ENCODE measurements at places on chromosomes 2 and 18.

- no peak for DNase-seq
Observed at GRCh38 chr2:166960702-166961270, 72.5 kb downstream of the XIRP2 start.

DNA sequence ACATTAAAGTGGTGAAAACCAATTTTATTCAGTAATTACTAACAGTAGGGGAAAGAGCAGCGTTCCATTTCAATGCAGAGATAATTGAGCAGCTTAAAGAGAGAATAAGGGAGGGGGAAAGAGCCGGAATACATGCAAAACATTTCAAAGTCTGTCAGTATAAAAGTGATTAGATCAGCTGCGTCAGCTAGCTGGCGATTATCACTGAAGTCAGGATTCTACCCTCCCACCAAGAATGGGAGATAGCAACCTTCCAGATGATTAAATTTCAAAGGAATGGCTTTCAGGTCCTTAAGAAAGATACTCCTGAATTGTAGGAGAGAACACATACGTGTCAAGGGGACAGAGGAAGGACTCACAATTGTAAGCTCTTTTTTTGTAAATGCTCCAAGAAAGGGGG, 2.7 kb upstream of the ZC3H6 start:
- DNase-seq = no peak

DNA sequence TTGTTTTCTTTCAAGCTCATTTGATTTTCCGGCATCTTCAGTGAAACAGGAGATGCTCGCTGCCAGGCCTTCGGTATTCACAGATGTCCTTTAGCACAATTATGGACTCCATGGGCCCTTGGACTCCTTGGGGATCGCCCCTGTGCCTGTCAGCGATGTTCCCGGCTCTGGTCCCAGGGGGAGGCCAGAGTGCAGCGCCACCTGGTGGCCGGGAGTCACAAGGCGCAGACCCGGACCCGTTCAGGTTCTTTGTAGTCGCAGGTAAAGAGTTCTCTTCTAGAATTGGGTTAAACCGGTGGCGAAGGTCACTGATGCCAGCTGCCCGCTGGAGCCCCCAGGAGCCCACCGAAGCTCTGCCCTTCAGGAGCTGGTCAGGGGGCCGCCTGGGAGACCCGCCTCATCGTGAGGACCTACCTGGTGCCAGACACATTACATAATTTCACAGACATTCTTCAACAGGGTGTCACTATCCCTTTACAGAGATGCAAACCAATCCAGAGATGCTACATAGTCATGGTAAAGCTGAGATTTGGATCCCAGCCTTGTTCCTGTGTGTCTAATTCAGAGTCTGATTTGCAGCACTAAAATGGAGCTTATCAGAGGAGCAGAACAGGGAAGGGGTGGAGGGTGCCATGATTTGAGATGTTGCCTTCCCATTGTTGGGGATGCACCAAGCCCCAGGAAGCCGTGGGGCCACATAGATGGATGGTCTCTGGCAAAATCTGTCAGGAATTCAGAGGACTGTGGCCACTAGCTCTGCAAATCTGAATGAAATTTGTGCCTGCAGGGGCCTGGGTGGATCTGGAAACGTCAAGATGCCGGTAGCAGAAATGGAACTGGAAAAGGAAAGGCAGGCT, 6.0 kb upstream of the INPP5D start:
- peak; percentile 72 for DNase-seq

GRCh38 chr2:238974081-238974480, 126.2 kb downstream of the TWIST2 start:
- DNase-seq = no peak

DNA sequence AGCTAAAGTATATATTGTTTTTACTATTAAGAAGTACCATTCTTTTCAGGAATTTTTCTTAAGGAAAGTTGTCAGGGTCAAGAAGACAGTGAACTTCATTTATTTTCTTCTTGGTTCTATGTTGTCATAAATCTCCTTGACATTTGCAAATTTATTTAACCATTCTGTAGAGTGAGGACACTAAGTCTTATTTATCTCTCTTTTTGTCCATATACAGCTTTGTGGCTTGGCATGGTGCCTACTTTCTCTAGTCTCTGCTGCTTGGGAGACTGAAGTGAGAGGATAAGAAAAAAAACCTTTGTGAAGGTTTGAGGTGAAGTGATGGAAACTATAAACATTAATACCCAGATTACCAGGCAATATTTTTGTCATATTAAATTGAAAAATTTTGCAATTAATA, 1389.4 kb downstream of the SUCLG1 start:
- DNase-seq = peak; percentile 13

DNA sequence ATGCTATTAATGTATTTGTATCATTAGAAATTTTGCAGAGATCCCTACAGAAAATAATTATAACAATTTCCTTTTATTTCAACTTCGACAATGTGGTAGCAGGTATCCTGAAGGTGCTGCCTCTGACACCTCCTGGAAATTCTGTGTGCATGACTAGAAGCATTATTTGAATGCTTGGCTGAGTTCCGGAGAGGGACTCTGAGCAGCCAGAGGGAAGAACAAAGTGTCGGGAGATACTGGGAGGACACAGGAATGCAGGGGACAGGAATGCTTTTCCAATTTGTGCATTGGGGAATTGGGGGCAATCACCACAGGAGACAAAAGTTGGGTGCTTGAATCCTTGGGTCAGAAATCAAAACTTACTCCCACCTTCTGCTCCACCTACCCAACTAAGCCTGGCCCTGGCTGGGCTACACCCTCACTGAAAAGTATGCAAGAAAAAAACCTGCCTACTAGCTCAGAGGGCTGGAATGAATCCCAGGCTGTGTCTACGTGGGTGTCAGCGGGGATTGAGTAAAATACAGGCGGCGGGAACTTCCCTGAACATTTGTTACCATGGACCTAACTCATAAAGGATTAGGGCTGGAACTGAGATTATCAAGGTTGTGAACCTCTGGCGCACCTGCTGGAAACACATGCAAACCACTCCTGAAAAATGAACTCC, 299.3 kb downstream of the SOX11 start:
- DNase-seq = no peak

- DNase-seq = no peak
Observed at GRCh38 chr2:196268538-196269338, 97.4 kb upstream of the STK17B start.

DNA sequence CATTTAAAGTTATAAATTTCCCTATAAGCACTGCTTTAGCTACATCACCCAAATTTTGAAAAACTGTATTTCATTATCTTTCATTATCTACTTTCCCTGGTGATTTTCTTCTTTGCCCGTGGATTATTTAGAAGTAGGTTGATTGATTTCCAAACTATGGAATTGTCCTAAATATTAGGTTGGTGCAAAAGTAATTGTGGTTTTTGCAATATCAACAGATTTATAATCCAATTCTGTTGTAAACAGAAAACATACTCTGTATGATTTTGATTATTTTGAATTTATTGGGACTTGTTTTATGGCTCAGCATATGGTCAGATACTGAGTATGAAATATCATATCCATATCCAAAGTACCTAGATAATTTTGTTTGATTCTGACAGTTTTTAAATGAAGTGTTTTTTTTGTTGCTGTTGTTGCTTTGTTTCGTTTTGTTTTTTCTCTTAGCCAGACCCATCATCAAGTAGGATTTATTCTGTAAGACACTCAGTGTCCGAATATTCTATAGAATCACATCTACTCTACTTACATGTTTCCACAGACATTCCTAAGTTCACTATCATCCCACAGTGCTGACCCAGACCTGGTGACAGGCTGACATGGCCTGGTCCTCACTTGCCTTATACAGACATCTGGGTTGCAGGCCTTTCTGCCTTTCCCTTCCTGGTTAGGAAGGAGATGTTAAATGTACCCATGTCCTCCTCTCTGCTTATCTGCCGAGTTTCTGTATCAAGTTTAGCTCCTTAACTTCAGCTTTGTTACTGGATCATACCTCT, 2.1 kb upstream of the TRABD2A start:
- no peak for DNase-seq

DNA sequence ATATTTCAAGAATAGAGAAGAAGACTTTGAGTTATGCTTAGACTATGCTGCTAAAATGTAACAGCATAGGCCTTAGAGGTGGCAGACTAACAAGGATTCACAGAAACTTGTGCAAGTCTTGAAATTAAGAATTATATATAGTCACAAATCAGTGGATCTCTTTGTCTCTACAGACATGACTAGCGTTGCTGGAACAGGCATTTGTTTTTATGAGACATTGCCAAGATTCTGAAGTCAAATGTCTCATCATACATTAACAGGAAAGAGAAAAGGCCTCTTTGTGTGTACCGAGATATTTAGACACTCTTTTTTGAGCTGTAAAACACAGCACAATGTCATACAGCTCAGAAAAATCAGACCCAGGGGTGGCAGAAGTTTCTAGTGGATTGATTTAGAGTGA, 207.1 kb downstream of the TMX3 start:
- no peak for DNase-seq

GRCh38 chr2:164967781-164968228, 12.5 kb upstream of the SLC38A11 start:
- peak; percentile 64 for DNase-seq

GRCh38 chr2:121075006-121075551, 209.9 kb downstream of the TFCP2L1 start:
- peak; percentile 64 for DNase-seq

GRCh38 chr2:236505648-236506047, 64.0 kb upstream of the ACKR3 start:
- DNase-seq = no peak

DNA sequence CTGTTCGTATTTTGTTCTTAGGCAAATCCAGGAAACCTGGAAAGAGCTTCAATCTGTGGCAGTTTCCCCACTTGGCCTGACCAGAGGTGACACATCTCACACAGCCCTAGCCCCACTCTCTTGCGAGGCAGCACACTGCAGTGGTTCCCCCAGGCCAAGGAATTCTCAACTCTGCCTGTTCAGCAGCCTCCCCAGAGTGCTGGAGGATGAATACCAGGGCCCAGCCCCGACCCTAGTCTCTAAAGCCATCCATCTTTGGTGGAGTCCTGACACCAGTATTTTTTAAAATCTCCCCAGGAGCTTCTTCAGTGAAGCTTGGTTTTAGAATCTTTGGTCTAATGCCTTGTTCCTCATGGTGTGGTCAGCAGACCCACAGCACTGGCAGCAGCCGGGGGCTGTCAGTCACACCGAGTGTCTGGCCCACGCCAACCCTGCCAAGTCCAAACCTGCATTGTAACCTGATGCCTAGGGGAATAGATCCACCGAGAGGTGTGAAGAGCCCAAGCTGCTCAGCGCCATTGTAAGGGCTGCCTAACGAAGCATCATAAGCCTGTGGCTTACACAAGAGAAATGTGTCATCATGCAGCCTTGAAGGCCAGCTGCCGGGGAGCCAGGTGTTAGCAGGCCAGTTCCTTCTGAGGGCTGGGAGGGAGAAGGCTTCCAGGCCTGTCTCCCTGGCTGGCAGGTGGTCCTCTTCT, 428.7 kb upstream of the ID2 start:
- no peak for DNase-seq

DNA sequence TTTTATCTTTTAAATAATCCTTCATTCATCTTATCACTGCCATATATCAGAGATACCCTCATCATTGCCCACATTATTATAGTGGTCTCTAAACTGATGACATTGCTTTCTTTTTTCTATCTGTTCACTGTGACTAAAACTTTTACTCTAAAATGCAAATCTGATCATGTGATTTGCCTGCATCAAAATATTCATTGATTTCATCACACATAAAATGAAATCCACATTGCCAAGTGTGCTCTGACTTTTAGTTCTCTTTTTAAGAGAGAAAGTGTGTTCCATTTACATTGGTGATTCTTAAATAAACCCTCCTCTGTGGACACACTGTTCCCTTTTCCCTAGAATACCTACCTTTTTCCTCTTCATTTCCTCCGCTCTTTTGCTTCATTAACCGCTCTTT, 7.5 kb downstream of the REL start:
- DNase-seq = no peak

DNA sequence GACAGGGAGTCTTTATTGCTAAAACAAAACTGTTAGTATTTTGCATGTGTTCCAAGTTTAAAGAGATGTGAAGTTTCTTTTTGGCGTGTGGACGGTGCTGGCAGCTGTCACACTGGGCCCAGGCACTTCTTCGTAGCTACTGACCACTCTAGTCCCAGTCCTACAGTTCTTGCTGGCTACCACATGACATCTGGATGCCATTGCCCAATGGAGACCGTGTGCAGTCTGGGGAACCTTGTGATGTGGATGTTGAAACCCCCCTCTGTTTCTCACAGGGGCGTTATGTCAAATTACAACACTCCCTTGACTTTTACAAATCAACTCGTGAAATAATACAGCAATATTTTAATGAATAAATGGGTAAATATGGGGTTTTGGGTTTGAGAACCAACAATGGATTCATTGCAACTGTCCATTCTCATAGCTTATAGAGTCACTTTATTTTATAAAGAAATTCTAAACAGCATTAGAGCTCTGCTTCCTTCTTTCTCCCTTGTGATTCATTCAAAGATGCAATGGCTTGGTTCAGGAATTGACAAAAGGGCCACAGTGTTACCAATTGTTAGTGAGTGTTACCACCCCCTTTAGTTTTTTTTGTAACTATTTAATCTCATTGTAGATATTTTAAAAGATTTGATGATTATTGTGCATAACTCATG, 1.2 kb downstream of the GPD2 start:
- DNase-seq = no peak

DNA sequence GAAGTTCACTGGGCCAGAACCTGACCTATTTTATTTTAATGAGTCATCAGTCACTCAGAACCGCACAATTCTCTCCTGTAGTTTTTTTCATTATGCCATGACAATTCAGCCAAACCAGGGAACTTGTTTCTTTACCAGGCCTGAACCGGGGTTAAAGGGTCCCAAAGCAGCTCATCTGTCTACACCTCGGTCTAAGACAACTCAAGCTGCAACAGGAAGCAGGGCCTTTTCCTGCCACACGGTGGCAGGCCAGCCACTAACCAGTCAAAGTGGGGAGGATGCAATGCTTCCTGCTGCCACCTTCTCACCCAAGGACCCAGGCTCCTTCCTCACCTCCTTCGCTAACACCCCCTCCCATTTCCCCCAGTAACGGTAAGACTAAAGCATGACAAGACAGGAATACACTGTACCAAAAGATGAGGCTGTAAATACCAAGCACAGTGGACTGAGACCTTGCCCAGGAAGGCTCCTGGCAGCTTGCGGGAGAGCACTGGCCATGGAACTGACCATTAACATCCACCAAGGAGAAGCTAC, 56.7 kb upstream of the ACKR3 start:
- DNase-seq = peak; percentile 71

DNA sequence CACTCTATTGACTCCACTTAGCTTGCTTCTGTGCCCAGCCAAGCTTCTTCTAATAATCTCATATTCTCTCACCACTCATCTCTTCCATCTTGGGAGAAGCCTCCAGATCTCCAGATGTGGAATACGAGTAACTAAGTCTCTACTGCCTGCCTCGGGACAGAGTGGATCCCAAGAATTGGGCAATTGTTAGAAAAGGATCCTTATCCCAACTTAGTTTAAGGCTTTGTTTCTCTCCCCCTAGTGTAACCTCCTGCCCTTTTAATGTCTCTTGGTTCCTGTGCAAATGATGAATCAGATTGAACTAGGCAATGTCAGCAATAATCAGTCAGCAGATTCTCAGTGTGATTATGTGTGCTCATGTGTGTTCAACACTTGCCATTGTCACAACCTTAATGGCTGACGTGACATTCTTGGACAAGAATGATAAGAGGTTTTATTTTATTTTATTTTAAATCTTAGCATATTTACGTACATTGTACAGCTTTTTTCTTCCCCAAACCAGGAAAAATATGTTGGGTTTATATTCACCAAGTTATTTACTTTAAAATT, 59.7 kb downstream of the MYO3B start:
- DNase-seq = no peak

- DNase-seq = no peak
Observed at GRCh38 chr2:109231996-109232705, 103.1 kb downstream of the SH3RF3 start.

All from hepatocyte (in vitro differentiated cells).